Chondrocyte (in vitro differentiated cells): ENCODE measurements at places on chromosomes 2 and 18. TPM values are rescaled to one million over a fixed set of nuclear protein-coding genes. Genes with fewer than 3 reads are reported as not detected.

GRCh38 chr2:205700331-205701132, 18.2 kb downstream of the NRP2 start:
- peak; percentile 93 for DNase-seq

GRCh38 chr2:231181860-231182512, 16.4 kb upstream of the ARMC9 start:
- no peak for DNase-seq

DNA sequence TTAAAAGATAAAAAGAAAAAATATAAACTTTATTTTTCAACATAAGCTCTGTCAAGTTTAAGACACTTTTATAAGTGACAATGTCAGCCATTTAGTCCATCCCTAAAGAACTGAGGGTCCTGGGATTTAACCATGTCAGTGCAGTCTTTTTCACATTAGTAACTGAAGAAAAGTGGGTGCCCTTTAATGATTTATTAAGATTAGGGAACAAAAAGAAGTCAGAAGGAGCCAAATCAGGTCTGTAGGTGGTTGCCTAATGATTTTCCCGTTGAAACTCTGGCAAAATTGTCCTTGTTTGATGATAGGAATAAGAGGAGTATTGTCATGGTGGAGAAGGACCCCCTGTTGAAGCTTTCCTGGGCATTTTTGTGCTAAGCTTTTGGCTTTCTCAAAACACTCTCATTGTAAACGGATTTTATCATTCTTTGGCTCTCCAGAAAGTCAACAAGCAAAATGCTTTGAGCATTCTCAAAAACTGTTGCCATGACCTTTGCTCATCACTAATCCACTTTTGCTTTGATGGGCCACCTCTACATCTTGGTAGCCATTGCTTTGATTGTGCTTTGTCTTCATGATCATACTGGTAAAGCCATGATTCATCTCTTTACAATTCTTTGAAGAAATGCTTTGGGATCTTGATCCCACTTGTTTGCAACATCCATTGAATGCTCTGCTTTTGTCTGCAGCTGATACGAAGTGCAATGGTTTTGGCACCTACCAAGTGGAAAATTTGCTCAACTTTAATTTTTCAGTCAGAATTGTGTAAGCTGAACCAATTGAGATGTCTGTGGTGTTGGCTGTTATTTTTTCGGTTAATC, 22.0 kb downstream of the TSPYL6 start:
- DNase-seq, result no peak

GRCh38 chr2:99545066-99545465, 55.2 kb upstream of the REV1 start:
- no peak for DNase-seq

GRCh38 chr2:6973895-6974545, 56.8 kb downstream of the RNF144A start:
- no peak for DNase-seq

- DNase-seq, result no peak
Observed at GRCh38 chr2:24046599-24046929, 627 bp downstream of the WDCP start.

DNA sequence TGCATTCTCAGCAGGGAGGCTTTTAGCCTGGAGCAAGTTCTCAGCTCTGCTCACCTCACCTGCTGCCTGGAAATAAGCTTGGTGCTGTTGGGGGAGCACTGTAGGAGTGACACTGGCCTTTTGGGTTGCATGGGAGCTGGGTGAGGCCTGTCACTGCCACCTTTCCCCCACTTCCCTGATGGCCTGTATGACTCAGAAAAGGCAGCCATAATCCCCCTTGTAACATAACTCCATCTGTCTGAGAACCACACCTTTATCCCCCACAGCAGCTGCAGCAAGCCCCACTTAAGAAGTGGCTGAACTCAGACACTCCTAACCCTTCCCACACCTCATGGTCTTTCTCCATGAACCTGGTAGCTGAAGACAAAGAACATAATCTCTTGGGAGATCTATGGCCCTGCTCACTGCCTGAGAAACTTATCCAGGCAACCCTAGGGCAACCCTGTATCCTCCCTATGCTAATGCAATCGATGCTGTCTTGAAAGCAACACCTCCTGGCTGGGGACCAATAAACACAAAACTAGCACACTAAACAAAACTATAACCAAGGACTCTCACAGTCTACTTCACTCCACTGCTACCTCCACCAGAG, 258.9 kb upstream of the OSR1 start:
- DNase-seq, result no peak

DNA sequence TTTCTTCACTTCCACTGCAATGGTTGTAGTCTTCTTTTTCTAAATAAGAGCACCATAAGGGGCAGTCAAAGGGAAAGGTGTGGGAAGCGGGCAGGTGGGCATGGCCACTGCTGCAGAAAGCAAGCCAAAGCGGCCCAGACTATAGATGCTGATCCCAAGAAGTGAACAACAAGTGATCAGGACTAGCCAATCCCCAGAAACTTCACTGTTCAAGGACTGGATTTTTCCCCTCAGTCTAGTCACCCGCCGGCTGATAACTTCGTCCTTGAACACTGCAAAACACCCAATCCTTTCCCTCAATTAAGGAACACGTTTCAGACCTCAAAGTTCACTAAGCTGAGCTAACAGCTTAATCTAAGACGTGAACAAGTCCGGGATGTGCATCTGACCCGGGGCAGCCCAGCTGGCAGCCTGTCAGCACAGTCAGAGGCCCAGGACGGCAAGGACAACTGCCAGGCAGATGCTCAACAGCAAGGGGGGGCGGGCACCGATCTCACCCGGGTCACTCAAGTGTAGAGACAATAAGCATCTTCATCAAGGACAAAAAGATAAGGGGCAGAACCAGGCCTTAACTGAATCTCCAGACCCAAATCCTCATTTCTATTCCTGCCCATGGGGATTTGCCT, 59.8 kb downstream of the HDLBP start:
- DNase-seq, result no peak

DNA sequence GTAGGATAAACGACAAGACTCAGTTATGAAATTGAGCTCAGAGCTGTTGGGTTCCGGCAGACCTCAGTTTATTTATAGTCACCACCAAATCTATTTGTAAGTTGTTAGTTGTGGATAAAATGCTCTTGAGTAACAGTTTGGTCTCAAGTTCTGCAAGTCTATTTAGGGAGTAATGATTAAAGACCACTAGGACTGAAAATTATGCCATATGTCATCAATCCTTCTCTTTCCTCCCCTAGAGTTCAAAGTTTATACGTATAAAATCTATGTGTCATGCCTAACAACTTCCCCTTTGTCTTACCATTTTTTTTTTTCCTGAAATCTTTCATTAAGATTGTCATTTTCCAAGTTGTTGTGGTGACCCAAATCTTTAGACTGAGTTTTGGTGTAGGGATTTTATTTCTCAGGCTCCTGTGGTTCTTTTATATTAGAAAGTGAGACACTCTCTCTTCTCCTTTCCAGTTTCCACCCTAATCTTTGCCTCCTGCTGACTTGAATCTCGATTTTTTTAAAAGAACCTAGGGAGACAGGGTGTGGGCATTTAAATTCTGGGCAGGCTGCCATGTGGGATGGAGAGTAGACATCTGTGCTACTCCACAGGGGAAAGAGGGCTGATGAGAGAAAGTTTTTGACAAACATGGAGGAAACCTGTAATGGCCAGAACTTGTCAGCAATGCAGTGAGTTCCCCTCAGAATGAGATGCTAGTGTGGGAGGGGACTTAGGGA, 51.0 kb downstream of the LAMA3 start:
- DNase-seq, result no peak

DNA sequence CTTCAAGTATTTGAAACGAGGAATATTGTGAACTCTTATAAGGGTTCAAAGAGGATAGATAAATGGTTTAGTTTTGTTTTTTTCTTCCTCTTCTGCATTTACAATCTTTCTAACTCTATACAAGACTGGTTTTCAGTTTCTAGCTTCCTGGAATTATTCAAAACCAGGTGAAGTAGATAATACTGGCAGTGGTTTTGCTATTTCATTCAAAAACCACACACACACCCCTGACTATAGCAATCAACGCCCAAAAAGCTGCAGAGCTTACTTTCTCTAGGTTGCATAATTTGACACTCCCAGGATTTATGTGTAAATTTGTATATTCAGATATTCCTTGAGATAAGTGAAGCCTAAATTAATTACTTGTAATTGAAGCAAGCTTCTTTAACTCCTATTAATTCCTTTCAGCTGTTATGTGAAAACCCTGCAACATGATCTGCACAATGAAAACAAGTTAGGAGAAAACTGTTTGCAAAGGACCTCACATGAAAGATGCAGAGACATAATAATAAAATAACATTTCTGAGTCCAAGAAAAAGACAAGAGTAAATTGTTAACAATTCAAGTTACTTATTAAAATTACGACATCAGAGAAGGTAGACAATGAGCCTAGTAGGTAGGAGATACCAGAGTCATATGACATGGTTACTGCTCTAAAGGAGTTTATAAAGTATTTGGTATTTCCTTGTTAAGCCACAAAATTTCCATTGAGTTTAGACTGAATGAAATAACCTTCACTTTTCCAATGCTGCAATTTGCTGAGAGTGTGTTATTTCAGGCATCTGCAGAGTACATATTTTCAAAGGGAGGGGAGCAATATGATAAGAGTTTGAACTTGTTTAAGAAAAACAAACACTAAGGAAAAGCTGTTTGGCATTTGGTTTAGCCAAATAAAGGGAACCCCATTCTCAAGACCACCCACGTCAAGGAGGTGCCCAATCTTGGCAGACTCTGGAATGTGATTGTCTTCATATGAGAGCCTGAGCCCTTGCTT, 1.6 kb upstream of the NFE2L2 start:
- DNase-seq, result no peak

GRCh38 chr2:239441261-239442078, 40.6 kb upstream of the HDAC4 start:
- no peak for DNase-seq

The CEBPZ gene
- total RNA-seq, result 30.4 to 45.6 TPM (median 31.1 TPM) in 3 replicates

The MPP4 gene
- 0.26 to 0.56 TPM (median 0.37 TPM) in 3 replicates for total RNA-seq
